ENCODE measurements at places on chromosomes 6 and 20.
A peak's percentile ranks its signal among the peaks of the same experiment; 100 is the strongest.

- no peak for DNase-seq
These were observed 1343.4 kb downstream of the HACE1 start for GRCh38 chr6:103516336-103516735.

- no peak for DNase-seq
These were observed 33.1 kb downstream of the CDS2 start for GRCh38 chr20:5159928-5160327.

- DNase-seq = no peak
These were observed 124.1 kb upstream of the RIN2 start for GRCh38 chr20:19633985-19634384.

DNA sequence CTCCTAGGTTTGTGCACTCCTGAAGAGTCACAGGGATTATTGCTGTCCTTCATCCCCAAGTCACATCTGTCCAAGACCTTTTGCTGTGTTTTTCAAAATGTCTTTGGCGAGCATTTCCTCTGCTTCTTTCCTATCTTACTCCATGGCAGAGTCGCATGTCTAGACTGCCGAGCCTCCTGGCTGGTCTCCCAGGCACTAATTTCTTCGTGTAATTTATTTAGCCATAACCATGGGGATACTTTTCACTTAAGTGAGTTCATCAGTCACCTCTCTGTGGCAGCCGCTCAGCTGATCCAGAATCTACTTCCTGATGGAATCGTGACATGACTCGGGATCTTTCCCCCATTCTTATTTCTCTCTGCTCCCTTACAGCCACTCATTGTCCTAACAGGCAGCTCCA, 25.8 kb downstream of the ADGRF5 start:
- DNase-seq = no peak

- no peak for DNase-seq
These were observed 14.6 kb downstream of the TJAP1 start for GRCh38 chr6:43491750-43492661.

DNA sequence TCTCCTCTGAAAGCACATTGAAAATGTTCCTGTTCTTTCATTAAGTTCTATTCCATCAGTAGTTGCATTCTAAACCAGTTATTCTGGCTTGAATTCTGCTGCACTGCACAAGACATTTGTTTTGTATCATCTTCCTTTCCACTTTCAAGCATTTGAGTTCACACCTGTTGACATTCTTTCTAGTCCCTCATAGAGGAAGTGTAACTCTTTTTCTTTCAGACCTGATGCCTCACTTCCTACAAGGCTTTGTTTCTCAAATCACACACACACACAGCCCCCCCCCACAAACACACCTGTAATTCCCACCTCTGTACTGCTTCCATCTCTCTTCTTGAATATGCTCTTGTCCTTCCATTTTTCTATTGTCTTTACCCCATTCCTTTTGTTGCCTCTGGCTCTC, 50.9 kb downstream of the CCN2 start:
- DNase-seq = no peak

DNA sequence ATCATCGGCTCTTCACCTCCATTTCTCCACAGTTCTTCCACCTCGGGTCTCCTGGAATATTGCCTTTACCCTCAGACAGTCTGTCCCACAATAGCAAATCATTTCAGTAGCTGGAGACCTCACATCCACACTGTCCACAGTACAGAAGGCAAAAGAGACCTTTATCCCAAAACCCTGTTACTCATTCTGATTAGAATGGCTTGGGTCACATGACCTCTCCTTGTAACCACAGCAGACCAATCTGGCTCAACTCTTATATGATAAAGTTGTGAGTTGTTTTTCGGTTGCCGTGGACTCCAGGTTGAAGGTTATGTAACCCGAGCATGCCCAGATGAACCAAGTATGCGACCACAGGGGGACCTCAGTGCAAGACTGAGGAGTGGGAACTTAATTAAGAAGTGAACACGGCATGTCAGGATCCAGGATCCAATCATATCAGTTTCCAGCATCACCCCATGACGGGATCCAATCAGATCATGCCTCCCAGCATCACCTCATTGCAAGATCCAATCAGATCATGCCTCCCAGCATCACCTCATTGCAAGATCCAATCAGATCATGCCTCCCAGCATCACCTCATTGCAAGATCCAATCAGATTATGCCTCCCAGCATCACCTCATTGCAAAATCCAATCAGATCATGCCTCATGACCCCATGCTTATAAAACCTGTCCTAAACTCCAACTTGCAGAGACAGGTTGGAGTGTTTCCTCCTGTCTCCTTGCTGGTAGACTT, 68.7 kb downstream of the LY86 start:
- no peak for DNase-seq

DNA sequence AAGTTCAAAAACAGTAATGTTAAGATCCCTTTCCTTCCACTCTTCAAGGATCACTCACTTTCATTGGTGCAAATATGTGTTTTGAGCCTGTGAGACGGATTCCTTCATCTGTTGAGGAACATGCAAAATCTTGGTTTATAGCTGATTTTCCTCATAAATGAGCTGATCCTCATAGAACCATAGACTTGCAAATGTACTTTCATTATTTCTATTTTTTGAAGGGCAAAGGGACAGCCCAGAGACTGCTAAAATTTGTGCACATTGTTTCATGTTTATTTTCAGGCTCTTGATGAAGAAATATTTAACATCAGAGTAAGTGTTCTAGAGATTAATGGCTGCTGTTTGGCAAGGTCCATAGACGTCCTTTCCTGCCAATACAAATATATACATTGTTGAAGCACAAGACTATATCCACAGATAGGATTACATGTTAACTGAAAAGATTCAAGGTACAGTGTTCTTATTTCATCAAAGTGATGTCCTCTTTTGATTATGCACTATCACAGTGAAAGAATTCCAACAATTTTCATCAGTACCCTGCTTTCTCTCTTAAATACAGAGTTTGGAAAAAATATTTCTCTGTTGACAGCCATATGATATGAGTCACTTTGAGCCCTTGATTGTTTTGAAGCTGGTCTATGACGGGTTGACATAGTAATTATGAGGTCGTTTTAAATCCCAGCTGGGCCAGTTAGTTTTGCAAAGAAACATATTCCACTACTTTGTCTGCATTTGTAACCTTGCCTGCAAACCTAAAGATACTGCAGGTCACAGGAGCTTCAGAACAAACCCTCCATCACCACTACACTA, 95.7 kb downstream of the FILIP1 start:
- no peak for DNase-seq

- no peak for DNase-seq
These were observed 37.2 kb upstream of the HACE1 start for GRCh38 chr6:104896914-104897313.

GRCh38 chr20:62702895-62703852, 5.5 kb upstream of the NTSR1 start:
- no peak for DNase-seq

- no peak for DNase-seq
These were observed 16.5 kb upstream of the SH3BGRL2 start for GRCh38 chr6:79614326-79615305.

DNA sequence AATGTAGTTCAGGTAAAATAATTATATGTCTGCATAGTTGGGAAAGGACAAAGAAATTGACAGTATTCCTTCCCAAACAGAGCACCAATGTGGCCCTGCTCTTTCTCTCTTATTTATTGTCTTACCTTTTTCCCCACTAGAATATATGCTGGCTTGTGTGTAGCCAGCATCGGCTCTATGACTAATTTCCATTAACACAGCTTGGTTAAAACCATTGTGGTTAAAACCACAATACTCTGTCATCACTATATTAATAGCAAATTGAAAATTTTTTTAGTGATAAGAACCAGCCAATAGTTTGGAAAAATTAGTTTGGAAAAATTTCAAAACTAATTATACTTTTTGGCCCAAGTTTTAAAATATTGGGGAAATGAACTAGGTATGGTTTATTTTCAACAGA, 535.1 kb downstream of the UTRN start:
- no peak for DNase-seq

- DNase-seq = peak; percentile 59
These were observed 8.6 kb downstream of the SNPH start for GRCh38 chr20:1274485-1275311.

GRCh38 chr20:43541214-43541613, 17.6 kb upstream of the SGK2 start:
- DNase-seq = no peak

- no peak for DNase-seq
These were observed 21.3 kb upstream of the TMEM14A start for GRCh38 chr6:52649536-52650160.

GRCh38 chr20:52798124-52798523, 174.0 kb upstream of the TSHZ2 start:
- DNase-seq = no peak
